Astrocyte of the spinal cord (primary cell): ENCODE measurements at places on chromosomes 1 and 21.

DNA sequence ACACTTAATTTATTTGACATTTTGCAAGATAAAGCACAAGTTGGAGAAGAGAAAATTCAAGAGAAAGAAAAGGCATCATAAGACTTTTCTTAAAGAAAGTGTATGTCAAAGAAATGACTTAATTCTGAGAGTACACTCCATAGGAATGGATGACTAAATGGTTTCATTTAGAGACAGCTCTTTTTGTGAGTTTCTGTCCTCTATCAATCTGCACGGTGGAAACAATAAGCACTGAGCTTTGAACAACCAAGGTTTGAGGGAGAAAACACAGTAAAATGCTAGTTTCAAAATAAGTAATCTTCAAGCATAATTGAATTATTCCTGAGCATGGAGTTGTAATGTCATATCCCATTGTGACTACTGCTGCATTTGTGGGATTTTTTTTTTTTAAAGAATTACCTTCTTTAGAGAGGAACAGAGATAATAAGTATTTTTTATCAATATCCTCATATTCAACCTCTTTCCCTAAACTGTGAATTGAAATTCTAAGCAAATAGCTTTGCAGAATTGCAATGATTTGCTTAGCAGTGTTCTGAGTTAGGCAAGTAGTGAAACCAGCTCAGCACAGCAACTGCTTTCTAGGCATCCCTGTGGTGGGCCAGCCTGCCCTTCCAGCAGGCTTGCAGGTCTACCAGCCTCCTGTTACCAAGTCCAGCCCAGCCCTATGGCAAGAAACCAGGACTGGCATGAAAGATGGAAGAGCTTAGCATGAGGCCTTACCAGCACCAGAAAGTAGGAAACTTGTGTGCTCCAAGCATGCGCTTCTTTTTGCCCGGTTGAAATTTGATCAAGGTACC, 38.2 kb downstream of the KCNJ6 start:
- DNase-seq: no peak

DNA sequence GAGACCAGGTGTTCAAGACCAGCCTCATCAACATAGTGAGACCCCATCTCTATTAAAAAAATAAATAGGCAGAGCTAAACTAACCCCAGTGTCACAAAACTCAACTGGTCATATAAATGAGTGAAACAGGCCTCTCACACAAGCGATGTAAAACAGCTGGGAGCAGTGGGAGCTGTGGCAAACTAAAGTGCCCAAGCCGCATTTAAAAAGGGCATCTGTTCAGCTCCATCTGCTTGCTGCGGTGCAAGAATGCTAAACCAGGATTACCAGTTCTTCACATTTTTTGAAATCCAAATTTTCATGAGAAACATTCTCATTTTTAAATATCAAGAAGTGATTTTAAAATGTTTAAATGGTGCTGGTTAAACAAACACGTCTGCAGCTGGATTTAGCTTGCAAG, 50.0 kb upstream of the WNT2B start:
- DNase-seq: no peak

- DNase-seq: no peak
These were observed 6.3 kb downstream of the TSNAX start for GRCh38 chr1:231534703-231535159.

DNA sequence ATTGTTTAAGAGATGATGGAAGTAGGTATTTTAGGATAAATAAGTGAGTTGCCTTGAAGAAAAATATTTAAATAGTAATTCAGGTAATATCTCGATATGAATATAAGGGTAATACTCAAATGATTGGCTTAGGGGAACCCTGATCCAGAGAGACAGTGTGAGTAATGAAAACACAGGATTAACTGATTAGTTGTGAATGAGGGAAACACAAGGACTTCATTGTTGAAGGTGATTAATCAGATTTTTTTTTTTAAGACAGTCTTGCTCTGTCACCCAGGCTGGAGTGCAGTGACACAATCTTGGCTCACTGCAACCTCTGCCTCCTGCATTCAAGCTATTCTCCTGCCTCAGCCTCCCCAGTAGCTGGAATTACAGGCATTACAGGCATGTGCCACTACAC, 12.7 kb downstream of the SLC25A33 start:
- DNase-seq: no peak

- no peak for DNase-seq
These were observed 140.3 kb upstream of the CSF3R start for GRCh38 chr1:36622741-36623648.

DNA sequence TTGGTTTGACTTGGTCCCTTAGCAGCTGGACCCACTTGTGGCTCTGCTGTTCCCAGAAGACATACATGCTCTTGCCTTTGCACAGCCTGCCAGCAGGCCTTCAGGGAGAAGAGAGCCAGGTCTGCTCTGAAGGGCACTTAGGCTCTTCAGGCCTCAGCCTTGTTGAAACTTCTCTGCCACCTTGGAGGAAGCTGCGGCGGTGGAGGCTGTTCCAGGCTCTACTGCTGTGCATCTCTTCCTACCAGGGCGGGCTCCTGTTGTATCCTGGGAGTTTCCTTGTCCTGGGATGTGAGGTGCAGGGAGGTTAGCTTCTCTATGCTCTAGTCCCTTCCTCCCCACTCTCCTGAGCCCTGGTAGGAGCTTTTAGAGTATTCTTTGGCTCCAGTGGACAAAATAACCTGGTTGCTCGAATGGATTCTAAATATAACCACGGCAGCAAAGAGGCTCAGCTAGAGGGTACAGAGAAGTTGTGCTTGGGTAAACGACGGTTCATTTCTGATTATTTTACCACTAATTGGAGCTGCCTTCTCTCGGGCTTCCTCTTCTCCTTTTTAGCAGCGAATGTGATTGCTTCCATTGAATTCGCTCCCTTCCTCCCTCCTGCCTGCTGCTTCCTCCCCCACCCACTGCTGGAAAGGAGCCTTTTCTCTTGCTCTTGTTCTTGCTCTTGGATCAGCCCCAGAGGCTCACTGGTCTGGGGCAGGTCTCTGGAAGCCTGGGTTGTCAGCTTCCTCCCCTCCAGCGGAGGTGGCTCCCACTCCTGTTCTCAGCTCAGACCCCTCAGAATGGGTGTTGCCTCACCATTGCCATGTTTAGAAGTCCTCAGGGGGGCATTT, 126.6 kb upstream of the CACNA1E start:
- DNase-seq: no peak

- no peak for DNase-seq
These were observed 33.3 kb downstream of the PCNT start for GRCh38 chr21:46357335-46357604.

DNA sequence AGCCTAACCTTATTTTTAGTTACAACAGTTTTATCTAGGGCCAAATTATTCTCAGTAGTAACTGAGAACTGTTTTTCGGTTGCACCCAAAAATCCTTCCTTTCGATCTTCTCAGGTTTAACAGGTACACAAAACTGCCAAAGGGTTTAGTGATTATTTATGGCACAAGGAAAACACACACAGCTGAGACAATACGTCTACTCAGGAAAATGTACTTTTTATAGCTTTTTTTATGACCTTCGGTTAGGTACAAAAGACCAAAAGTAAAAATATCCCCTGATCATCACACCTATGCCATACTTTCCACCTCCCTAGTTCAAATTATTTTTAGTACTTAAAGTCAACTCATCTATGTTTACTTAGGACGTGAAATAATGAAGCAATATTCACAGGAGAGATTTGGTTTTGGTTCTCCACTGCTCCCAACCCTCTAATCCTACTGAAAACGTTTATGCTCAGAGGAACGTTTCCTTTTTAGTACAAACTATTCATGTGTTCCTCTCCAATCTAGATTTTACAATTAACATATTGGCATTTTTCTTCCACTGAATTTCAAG, 48.7 kb downstream of the TTLL7 start:
- DNase-seq: no peak

DNA sequence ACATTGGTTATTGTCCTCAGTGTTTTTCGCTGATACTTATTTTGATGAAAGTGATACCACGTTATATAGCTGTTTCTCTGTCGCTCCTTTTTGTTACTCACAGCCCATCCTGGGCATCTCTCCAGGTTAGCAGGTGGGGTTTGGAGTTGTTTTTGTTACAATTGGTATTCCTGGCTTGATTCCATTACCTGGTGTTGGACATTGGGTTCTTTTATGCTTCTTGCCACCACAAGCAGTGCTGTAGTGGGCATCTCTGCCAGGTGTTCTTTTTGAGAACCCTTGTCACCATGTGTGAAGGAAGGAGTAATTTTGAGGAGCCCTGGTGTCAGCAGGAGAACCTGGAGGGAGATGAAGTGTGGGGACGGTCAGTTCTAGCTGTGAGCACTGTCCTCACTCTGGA, 47.5 kb upstream of the PWP2 start:
- DNase-seq: no peak

DNA sequence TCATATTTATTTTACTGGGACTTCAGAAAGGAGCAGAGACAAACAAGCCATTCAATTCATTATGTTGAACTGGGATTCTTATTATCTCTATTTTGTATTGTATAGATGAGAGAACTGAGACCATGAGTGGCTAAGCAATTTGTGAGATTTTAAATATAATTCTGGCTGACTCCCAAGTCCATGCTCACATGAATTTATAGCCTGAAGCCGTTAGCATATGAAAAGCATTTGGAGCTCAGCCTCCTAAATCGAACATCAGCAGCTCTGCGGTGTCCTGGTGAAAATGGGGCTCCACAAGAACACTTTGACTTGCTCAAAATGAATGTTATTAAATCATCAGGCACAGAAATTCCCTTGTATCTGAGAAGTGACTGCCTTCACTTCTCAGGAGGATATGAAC, 96.8 kb upstream of the DPT start:
- no peak for DNase-seq

GRCh38 chr1:243623841-243624240, 226.2 kb downstream of the AKT3 start:
- DNase-seq: peak; percentile 21

DNA sequence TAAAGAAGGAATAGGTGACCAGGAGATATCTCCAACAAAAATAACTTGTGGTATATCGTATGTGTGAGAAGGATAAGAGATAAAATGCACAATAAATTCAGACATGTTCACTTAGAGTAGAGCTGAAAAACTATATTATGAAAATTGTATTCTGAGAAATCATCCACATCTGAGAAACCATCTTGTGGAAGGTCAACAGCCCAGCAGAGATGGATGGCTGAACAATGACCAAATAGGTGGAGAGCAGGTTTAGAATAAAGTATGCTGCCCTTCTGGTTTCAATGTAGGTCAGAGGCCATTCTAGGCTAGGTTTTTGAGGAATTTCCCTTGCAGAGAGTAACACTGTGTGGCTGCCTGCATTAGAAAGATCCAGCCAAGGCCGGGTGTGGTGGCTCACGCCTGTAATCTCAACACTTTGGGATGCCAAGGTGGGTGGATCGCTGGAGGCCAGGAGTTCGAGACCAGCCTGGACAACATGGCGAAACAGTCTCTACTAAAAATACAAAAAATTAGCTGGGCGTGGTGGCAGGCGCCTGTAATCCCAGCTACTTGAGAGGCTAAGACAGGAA, 8.8 kb upstream of the UAP1 start:
- no peak for DNase-seq

DNA sequence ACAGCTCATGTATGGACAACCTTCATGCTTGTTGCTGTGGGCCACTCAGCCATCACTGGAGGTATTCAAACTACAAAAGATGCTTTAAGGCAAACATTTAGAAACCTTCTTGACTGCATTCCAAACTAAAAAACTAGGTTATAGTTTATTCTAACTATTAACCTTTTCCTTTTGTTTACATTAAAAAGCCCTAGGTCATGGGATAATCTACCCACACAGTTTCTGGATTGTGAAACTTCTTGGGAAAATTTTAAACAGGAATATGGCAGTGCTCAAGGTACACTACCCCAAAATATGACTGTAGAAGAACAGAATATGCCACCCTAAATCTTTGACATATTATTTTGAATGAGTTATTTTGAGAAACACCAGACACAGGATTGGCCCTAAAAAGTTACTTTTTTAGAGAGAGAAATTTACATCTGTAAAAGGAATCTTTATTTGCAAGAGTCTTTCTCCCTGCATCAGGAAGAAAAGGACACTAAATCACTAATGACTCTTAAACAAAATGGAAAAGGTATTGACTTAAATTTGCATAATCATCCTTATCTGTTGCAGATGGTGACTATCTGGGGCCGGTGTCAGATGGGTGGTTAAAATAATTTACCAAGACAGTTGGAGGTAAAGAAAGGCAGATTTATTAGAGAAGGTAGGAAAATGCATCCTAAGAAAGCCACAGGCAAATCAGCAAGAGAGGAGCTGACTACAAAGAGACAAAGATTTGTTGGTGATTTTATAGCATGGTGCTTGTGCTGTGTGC, 25.1 kb upstream of the NUF2 start:
- no peak for DNase-seq

GRCh38 chr1:72284084-72284347, 1.7 kb upstream of the NEGR1 start:
- peak; percentile 74 for DNase-seq

GRCh38 chr1:223308136-223308535, 55.8 kb downstream of the SUSD4 start:
- DNase-seq: no peak

DNA sequence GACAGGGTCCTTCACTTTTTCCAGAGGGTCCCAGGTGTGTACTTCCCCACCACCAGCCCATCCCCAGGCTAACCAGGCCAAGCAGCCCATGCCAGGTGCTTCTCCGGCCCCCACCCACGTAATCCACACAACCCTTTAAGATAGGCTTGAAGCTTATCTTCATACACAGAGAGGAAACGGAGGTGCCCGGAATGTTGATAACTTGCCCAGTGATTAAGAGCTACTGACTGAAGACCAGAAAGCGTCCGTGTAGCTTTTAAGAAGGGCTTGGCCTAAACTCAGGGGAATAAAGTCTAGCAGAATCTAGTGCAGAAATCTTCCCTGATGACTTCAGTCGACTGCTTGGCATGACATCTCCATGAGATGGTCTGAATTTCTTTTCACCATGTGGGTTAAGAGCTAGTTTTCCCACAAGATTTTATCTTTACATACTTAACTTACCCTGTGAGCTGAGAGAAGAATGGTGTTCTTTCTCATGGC, 138.7 kb downstream of the GALNT2 start:
- DNase-seq: peak; percentile 16

GRCh38 chr1:214282630-214283242, 1.8 kb downstream of the SMYD2 start:
- DNase-seq: no peak

DNA sequence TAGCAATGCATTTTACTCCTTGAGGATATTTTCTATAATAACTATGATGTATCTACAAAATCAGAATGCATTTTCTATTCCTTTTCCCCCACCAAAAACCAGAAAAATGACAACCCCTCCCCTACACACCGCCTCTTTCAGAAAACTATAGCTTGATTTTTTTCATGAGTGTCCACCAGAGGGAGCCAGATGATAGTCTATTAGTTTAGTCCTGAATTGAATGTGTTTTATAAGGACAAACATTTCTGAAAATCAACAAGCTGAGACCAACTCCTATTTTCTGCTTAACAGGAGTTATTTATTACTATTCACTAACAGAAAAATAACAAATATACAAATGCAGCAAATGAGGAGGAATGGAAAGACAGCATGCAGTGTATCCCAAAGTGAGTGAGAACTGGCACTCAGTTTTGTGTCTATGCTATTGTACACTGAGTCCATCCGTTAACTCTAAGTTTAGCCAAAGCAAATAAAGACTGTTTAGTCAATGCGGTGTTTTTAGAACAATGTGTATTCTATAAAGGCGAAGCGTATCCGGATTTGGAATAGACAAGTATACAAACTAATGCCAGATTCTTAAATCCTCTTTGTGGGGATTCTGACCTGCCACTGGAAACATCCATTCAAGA, 182.6 kb downstream of the VAV3 start:
- peak; percentile 69 for DNase-seq

GRCh38 chr1:109610609-109611307, 8.7 kb downstream of the GNAT2 start:
- peak; percentile 40 for DNase-seq
